Cortex of kidney (tissue), 1 donor: ENCODE measurements at places on chromosomes 4 and X.

- no peak for DNase-seq
Observed at GRCh38 chr4:155906554-155907247, 3.2 kb downstream of the TDO2 start.

- DNase-seq, result no peak
Observed at GRCh38 chr4:138053641-138054301, 188.4 kb downstream of the SLC7A11 start.

DNA sequence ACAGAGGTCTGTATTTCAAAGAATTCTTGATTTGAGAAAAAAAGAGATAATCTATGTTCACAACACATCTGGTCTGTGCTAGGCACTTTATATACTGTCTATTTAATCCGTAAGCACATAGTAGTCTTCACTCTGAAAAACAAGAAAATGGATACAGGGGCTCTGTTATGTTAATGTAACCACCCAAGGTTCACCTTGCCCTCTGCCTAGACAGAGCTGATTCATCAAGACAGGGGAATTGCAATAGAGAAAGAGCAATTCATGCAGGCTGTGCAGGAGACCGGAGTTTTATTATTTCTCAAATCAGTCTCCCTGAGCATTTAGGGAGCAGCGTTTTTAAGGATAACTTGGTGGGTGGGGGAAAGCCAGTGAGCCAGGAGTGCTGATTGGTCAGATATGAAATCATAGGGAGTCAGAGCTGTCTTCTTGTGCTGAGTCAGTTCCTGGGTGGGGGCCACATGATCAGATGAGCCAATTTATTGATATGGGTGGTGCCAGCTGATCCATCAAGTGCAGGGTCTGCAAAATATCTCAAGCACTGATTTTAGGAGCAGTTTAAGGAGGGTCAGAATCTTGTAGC, 92.9 kb upstream of the TNIP3 start:
- DNase-seq, result no peak

- DNase-seq, result no peak
Observed at GRCh38 chr4:7659429-7660175, 224.9 kb upstream of the PSAPL1 start.

- no peak for DNase-seq
Observed at GRCh38 chrX:40444798-40445496, 135.8 kb upstream of the ATP6AP2 start.

- no peak for DNase-seq
Observed at GRCh38 chrX:104539081-104539480, 26.9 kb upstream of the IL1RAPL2 start.
